Fibroblast of skin of left quadriceps (primary cell): ENCODE measurements at places on chromosomes 6 and 20.

DNA sequence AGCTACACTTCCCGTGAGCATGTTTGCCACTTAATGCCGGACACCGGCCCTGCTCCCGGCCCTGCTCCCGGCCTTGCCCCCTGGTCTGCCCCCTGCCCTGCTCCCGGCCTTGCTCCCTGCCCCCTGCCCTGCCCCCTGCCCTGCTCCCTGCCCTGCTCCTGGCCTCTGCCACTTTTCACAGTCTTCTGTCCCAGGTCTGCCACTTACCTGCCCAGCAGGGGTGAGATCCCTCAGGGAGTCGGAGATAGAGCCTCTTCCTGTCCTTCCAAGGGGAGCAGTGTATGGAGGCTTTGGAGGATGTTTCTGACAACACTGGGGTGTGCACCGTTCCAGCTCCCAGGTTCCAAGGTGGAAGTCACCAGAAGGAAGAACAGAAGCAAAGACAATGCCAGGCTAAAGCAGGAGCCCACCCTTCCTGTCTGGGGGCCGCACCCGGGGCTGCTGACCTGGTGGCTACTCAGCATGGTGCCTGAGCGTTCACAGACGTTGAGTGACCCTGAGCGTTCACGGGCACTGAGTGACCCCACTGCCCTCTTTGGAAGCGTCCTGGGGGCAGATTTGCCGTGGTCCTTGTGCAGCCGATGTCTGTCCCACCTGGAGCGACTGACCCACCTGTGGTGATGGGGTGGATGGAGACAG, 199.8 kb downstream of the DLL1 start:
- DNase-seq = no peak

DNA sequence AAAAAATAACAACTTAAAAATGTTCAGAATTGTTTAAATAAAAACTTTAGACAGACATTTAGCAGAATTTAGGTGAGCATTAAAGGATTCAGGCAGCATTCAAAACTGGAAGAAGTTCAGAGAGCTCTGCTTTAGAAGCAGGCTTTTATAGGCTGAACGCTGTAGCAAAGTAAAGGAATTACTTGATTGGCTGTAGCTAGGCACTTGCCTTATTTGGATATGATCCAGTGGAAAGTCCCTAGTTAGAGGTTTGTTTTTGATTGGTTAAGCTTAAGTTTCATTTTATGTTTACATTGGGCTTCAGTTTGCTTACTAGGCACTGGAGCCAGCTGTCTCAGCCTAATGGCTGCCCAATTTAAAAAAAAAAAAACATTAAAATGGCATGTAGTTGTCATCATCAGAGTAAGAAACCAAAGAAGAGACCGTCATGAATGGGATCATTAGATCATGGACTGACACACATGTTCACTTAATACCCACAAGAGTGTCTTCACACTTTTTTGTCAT, 65.1 kb downstream of the CBFA2T2 start:
- DNase-seq = peak; percentile 83

DNA sequence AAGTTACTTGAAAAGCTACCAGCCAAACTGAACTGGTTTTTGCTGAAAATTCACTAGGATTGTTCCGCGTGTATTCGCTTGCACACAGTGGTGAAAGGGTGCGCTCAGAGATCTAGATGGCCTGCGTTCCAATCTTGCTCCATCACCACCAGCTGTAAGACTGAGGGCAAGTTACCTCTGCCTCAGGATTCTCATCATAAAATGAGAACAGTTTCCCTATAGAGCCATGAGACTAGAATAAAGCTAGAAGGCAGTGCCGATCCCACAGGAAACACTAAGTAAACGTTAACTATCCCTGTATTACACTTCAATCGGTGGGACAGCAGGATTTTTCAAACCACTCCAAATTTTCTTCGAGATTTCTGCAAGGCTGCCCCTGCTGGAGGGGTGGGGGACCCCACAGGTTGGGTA, 838 bp downstream of the AHCY start:
- DNase-seq = peak; percentile 6

GRCh38 chr6:41063884-41064285, 8.3 kb downstream of the OARD1 start:
- no peak for DNase-seq

DNA sequence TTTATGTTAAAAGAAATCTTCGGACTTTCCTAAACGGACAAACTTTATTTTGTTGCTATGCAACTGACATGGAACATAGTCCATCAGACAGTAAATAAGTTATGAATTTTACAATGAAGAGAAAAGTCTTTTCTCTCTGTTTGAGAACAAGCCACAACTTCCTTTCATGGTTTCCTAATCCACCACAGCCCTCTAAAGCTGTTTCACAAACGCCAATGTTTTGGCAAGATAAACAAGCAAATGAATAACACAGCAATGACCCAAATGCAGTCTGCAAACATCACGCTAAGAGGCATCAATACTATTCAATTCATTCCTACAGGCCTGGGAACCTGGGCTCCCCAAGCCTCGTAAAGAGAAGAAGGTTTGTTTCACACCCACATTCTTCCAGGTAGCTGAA, 60.4 kb downstream of the HAO1 start:
- no peak for DNase-seq

DNA sequence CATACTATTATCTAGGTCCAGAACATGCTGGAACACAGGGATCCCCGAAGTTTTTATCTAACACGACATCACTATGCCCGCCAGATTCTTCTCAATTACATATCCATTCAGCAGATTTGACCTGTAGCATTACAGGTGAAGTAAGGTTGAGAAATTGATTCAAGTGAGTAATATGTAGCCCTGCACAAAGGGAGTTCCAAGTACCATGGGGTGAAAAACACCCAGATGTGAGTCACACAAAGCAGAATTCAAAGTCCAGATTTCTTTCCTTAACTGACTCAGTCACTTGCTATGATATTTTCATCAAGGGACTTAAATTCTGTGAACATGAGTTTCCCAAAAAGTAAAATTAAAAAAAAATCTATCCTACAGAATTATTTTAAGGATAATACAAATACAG, 655.4 kb upstream of the PTCHD4 start:
- DNase-seq = peak; percentile 20

DNA sequence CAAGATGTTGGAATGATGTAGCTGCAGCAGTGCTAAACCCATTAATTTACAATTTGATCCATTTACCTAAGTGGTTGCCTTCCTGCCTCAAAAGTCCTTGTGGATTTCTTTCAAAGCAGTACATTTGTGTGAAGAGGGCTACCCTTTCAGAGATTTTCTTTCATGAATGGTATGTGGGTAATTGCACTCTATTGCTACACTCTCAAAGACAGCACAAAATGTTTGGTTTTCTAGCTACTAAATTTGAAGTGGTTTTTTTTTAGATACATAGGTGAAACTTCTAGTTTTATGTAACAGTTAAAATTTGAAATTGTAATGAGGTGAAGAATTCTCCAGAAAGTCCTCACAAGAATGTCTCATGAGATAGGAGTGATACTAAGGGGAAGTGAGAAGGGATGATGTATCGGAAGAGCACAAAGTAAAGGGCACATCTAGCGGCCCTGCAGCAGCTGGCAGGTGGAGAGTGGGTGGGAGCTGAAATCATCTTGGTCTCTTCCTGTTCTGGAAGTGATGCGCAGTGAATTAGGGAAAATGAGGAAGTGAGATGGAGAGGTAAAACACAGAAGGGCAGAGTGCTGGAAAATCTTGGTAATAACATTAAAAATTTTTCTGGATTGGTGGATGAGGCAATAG, 236.8 kb upstream of the MAN1A1 start:
- DNase-seq = no peak

DNA sequence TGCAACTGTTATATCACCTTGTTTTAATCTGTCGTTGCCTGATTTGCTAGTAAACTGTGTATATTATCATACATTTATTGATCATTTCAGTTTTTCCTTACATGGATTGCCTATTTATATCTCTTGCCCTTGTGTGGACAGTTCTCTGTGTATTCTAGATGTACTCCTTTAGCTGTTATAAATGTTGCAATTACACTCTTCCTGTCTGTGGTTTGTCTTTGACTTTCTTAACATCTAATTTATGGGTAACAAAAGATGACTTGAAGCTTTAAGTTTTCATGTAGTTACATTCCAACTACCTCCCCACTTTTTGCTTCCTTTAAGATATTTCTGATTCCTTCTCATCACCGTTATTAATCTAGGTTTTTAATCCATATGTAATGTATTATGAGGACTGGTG, 22.6 kb downstream of the PLCB1 start:
- no peak for DNase-seq

DNA sequence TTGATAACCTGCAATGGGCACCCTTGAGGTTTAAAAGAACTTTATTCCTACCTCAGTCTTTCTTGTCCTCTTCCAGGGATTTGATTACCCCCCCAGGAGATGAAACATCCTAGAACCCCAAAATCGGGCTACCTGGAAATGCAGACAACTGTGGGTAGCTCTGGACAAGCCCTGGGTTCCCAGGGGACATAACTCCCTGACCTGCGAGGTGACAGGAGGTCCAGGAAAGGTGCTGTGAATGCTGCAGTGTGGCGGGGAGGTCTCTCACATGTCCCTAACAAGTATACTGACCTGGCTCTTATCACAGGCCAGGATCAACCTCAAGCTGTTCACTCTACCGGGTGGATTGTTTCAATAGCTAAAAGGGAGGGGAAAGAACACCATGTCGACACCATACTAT, 11.6 kb downstream of the JAG1 start:
- DNase-seq = no peak

DNA sequence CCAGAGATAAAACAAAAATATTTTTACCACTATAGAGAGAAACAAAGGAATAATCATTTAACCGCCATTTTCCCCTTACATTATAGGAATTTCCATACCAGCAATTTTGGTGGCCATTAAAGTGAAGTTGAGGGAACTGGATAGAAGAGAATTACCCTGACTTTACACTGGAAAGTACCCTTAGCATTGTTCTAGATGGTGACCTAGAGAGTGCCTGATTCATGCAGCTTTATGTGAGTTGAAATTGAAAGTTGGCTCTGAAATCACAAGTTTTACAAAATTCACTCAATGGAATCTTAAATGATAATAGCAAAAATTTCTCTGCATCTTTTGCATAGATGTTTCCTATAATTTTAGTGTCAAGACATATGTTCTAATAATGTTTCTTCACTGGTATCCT, 55.7 kb upstream of the PREP start:
- DNase-seq = no peak

DNA sequence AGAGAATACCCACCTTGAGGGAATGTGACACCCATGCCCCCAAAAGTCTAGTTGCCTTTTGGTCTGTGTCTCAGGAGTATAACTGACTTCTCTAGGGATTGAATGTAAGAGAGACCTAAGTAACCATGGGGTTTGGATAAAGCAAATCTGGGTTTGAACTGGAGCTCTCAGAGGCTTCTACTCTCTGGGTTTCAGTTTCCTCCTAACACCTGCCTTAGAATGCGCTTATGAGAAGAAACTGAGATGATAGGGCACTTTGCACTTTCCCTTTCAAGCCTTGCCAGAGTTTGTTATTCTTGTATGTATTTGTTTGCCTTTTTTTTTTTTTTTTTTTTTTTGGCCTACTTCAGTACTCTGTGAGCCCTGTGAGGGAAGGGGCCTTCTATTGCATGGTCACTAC, 19.4 kb downstream of the SDHAF4 start:
- no peak for DNase-seq

DNA sequence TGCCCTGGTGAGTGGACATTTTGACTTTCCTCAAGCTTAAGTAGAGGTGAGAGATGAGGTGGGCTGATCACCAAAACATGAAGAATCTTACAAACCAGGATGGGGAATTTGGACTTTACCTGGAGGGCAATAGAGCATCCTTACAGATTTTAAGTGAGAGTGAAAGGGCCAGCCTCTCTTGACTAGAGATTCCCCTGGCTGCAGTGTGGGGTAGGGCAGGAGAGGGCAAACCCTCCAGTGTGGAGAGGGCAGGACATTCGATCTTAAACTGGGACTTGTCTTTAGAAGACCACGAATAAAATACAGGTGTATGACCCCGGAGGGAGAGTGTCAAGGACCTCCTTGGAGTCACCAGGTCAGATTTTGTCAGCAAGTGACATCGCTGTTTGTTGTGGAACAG, 105.1 kb downstream of the SNAP25 start:
- DNase-seq = no peak

DNA sequence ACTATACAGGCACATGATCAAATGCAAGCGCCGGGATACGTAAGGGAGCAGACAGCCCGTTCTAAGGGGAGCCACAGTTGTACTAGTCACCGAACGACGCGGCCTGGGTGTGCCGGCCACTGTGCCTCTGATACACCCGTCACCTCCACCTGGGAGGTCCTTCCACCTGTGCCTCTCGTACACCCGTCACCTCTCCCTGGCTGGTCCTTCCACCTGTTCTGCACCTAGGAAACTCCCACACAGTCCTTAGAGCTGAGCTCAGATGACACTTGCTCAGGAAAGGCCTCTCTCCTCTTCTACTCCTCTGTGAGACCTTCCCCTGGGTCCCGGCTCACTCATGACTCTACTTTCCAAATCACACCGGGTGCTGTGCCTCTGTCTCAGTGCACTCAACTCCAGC, 245.0 kb downstream of the TTLL2 start:
- DNase-seq = no peak

DNA sequence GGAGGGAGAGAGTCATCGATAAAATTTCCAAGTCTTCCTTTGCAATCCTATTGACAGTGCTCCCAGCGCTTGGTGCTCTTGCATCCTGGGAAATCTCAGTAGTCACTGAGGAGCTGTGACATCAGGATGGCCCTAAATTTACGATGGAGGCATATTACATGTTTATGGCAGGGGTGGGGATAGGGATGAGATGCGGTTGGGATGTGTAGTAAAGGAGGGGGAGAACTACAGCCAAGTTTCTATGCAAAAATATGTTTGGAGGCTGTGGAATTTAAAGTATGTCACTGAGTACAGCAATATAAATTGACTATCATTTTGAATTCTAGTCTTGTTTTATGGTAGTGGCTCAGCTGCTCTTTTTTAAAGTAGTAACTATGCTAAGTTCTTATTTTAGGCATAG, 544.9 kb downstream of the PKHD1 start:
- peak; percentile 3 for DNase-seq

GRCh38 chr20:38893565-38894090, 32.6 kb upstream of the FAM83D start:
- DNase-seq = peak; percentile 1

DNA sequence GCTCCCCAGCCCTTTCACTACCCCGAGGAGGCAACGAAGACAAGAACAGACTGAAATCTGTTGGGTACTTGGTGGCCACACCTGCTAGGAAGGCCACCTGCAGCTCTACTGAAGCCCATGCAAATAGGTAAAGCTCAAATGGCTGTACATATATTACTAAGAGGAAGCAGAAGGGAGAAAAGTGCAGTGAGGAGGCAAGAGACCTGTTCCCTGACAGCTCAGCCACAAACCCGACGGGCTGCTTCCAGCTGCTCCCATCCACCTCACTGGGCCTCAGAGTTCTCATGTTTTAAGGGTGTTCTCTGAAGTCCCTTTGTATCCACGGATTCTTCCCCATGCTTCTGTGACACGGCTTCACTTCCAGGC, 24.6 kb downstream of the TRAM2 start:
- no peak for DNase-seq

DNA sequence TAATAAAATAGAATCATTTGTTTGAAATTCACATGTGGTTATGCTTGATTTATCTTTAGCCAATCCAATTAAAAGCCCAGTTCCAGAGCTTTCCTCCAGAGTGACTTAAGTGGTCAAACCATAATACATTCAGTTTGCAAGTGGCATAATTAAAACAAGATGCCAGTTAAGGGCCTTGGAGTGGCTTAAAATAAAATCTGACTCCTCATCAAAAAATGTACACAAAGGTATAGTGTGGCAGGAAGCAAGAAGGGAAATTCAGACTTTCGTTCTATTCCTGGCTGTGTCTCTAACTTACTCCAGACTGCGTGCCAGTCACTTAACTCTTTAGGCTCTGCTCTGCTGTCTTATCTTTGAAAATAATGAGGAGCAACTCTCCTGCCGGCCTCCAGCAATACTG, 251.3 kb upstream of the PRND start:
- peak; percentile 93 for DNase-seq
